ENCODE measurements at places on chromosomes 7 and 10.

DNA sequence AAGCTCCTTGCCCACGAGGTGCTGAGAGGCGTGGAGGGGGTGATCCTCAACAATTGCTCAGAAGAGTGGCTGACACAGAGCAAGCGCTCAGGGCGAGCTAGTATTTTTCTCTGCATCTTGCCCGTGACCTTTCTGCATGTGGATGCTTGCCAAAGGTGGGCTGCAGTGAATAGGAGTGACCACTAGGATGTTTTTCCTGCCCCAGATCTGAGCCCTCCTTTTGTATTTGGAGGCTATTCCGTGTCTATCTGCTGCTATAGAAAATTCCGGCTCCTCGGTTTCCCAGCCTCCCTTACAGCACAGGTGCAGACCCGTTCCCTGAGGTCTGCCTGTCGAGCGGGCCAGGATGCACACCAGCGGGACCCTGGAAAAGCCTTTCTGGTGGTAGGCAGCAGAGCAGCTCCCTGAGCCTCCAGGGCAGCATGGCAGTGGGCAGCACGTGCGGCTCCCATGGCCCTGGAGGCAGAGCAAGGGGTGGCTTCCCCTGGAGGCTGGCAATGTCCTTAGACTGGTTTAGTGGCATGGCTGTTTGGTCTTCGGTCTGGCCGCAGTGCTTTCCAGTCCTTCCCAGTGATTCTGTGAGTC, 145.1 kb upstream of the PCBD1 start:
- H3K36me3 ChIP-seq = no peaks in the 10 kb centered on the region
- no peak overlapping the region for H3K27ac ChIP-seq
- H3K4me3 ChIP-seq = no peak overlapping the region
- no peak for DNase-seq
- no peaks in the 10 kb centered on the region for H3K27me3 ChIP-seq
- no peaks in the 10 kb centered on the region for H3K4me1 ChIP-seq

DNA sequence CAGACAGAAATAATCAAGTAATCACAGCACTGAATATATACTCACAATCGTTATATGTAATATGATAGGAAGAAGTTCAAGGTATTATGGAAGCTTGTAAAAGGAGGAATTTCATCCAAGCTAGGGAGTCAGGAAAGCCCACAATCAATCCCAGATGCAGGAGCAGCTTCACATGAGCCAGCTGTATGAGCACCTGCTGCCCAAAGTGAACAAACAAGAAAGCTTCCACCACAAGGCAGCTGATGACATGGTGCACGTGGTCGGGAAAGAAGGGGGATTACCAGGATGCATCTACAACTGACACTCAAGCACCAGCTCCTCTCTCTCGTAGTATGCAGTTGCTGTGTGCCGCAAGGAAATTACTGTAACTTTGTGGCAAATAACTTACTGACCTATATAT, 225.2 kb downstream of the XPNPEP1 start:
- DNase-seq = no peak
- no peaks in the 10 kb centered on the region for H3K4me1 ChIP-seq
- no peak overlapping the region for H3K4me3 ChIP-seq
- H3K27ac ChIP-seq = no peak overlapping the region
- H3K36me3 ChIP-seq = no peaks in the 10 kb centered on the region
- H3K27me3 ChIP-seq = no peaks in the 10 kb centered on the region

DNA sequence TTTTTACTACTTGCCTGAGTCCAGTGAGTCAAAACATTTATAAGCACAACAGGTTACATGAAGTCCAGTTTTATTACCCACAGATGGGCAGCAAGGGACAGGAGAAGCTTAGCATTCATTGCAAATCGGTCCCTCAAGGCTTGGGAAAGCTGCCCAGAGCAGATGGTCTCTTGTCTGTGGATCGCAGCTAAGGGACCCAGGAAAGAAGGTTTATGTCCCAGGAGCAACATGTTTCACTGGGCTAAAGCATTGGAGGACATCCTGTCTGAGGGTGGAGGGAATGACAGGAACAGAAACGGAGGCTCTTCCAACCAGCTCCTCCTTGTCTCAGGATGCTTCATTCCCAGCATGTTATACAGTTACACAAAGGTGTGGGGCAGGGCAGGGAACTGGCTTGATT, 39.3 kb downstream of the TRIM24 start:
- no peaks in the 10 kb centered on the region for H3K36me3 ChIP-seq
- H3K4me3 ChIP-seq = no peak overlapping the region
- peaks cover 3% of the 10 kb centered on the region for H3K4me1 ChIP-seq
- no peak for DNase-seq
- H3K27ac ChIP-seq = no peak overlapping the region

GRCh38 chr7:66162622-66163021, 42.5 kb upstream of the TPST1 start:
- DNase-seq = no peak
- no peaks in the 10 kb centered on the region for H3K27me3 ChIP-seq

DNA sequence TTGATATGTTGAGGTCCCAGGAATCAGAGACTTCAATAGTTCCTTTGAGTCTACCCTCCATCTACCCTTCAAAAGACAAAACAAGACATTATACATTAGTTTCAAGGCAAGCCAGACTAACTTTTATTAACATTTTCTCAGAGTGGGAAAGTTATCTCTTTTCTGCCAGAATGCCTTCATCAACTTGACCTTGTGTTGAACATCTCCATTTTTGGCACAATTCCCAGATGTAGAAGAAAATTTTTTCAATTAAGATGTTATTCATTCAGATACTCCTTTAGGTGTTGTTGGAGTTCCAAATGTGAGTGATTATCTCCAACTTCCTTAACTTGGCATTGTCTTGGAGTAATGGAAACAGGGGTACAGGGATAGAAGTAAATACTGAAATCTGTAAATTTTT, 59.1 kb downstream of the NRF1 start:
- no peak overlapping the region for H3K27ac ChIP-seq
- H3K4me1 ChIP-seq = no peaks in the 10 kb centered on the region
- no peaks in the 10 kb centered on the region for H3K27me3 ChIP-seq
- DNase-seq = no peak
- no peak overlapping the region for H3K4me3 ChIP-seq

GRCh38 chr7:124856299-124856888, 73.2 kb downstream of the POT1 start:
- no peak overlapping the region for H3K4me3 ChIP-seq
- H3K27me3 ChIP-seq = no peaks in the 10 kb centered on the region
- DNase-seq = no peak
- H3K4me1 ChIP-seq = no peaks in the 10 kb centered on the region

GRCh38 chr10:111439034-111439842, 362.4 kb downstream of the ADRA2A start:
- no peaks in the 10 kb centered on the region for H3K27me3 ChIP-seq
- H3K27ac ChIP-seq = no peak overlapping the region
- DNase-seq = no peak
- no peak overlapping the region for H3K4me3 ChIP-seq

DNA sequence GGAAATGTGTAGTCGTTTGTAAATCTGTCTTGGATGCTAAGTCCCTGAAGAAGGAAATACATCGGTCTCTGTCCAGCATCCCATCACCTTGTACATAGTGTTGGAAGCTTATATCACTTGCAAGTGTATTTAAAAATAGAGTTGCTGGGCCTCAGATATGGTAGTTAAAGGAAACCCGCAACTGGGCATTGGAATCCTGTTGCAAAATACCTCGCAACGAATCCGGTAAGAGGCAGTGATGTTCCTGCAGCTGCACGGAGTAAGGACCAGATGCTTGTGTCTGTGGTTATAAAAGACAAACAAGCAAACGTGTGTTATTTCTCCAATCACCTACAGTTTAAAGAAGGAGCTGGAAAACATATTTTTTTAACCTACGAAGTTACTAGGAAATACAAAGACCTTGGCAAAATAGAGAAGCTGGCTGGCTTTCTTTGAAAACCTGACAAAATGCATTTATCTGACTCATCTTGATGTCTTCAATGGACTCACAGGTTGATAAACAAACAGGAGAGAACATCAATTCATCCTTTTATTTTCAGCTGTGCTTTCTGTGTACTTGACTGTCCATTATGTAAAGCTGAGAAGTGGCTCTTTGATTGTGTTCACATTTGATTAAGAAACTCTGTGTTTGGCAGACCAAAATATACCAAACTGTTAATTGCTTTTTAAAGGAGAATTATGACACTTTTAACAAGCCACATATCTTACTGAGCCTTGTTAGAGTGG, 326.4 kb downstream of the SFMBT2 start:
- no peaks in the 10 kb centered on the region for H3K27me3 ChIP-seq
- no peak for DNase-seq

Data from upper lobe of left lung (tissue), 6 donors.